ENCODE measurements at places on chromosomes 3 and 15.

DNA sequence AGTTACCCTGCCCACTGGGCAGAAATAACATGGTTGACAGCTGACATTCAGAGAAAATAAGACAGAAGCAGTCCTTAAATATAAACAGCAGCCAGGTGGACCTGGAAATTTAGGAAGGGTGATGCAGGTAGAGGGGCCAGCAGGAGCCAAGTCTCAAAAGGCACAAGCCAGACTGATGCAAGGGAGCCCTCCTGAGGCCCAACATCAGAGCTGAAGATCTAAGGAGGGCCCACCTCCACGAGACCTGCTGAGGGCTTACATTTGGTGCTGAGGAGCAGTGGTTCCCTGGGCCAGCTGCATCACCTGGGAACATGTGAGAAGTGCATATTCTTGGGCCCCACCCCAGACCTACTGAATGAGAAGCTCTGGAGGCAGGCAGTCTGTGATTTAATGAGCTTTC is 105.5 kb upstream of the TRIM42 start:
- DNase-seq, result no peak

DNA sequence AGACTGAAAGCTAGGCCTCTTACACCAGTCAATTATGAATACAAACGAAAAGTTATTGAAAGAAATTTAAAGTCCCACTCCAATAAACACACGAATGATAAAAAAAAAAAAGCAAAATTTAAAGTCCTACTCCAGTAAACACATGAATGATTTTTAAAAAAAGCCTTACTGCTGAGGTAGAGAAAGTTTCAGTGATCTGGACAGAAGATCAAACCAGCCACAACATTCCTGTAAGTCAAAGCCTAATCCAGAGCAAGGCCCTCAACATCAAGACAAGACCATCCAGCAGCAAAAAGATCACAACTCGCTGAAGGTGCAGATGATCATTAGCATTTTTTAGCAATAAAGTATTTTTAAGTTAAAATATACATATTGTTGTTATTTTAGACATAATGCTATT is 95.6 kb upstream of the LIPC start:
- no peak for DNase-seq

- DNase-seq, result no peak
These were observed 22.1 kb downstream of the CDIN1 start for GRCh38 chr15:36601497-36601932.

DNA sequence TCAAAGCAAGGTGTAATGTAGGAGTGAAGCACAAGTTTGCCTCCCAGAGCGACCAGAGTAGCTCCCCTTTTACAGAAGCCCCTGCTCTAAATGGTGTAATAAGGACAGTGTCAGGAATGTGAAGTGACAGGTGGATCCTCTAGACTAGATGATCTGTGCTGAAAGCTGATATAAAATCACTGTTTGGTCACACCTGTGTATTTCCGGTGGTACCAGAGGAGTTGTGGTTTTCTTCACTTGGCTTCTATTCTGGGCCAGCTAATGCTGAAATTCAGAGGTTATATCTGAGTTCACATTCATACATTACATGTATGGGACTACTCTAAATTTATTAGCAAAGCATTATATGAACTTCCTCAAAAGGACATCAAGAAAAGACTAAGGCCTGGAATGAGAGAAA is 117.4 kb downstream of the IL1RAP start:
- DNase-seq, result no peak

- no peak for DNase-seq
These were observed at the start of gene P2RY12 for GRCh38 chr3:151384741-151385174. Gene P2RY12 (minus strand): TSS chr3:151384753. CDS start chr3:151338845, 45,908 bp downstream.

- DNase-seq, result no peak
These were observed 463.5 kb downstream of the FOXP1 start for GRCh38 chr3:71120012-71120411.

GRCh38 chr15:95247071-95247984 is 1016.0 kb downstream of the MCTP2 start:
- DNase-seq, result no peak

GRCh38 chr3:112247900-112248299 is 46.1 kb downstream of the SLC9C1 start:
- DNase-seq, result no peak

DNA sequence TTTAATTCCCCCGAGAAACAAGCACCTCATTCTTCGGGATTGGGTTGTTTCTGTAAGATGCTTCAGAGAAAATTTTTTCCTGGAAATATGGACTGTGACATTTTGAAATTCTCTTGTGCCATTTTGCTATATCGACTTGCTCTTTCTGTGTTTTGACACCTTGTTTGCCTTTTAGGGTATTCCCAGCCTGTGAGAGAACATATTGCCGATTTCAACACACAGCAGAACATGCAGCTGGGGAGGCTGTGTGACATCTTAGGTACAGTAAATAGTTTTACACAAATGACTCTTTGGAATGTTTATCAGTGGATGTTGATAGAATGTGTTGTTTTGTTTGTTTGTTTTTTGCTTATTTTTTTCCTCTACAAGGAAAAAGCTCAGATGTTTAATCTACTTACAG is 130.2 kb downstream of the IQCH start:
- DNase-seq, result no peak

- DNase-seq, result no peak
These were observed 27.8 kb downstream of the DPH3 start for GRCh38 chr3:16236856-16237393.

DNA sequence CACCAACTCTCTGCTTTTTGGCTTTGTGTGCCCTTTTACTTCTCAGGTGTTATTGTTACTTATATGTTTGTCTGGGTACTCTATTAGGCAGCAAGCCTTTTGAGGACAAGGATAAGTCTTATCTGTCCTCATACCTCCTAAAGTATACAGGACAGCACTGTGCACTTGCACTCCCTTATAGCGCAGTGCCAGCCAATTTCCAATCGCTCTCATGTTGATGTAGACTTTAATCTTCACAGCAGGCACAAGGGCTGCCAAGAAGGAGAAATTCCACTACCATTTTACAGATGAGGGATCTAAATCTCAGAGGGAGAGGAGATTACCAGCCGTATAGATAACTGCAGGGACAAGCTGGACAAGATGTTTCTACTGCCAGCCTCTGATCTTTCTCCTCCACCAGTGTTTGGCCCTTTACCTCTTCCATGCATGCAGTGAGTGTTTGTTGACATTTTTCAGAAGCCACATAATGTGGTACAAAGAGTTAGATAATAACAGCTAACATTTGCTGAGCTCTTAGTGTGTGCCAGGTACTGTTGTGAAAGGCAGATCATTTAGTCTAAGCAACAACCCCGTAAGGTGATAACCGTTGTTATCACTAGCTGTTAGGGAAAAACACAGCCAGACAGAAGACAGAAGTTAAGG is 30.1 kb downstream of the SST start:
- no peak for DNase-seq

DNA sequence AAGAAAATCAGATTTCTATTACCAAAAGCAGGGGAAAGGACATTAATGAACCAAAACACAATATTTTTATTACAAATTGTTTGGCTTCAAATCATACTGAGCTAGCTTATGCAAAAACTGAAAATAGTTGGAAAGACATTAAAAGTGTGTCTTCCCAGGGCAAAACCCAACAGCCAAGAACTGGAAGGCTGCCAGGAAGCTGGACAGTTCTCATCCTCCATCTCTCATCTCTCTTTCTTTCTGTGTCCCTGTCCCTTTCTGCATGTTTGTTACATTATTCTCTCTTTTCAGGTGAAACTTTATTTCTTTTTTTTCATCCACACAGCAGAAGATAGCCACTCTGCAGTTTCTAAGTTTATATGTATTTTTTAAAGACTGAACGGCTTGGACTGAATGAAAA is 41.1 kb upstream of the SNTN start:
- no peak for DNase-seq

DNA sequence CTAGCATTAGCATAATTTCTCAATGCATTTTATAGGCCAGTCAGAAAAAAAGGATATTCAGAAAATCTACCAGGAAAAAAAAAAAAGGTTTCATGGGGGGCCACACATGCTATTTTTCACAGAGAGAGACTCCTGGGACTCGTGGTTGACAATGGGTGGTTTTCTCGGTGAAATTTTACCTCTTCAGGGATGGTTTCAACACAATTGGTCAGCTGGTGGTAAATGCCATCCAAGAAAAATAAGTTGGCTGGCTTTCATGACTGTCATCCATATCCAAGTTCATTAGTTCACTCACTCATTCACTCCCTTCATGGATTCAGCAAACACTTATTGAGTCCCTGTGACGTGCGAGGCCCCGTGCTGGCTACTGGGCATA is 217.3 kb downstream of the SHQ1 start:
- DNase-seq, result no peak

GRCh38 chr15:41779662-41780157 is 5.4 kb downstream of the MAPKBP1 start:
- DNase-seq, result no peak

DNA sequence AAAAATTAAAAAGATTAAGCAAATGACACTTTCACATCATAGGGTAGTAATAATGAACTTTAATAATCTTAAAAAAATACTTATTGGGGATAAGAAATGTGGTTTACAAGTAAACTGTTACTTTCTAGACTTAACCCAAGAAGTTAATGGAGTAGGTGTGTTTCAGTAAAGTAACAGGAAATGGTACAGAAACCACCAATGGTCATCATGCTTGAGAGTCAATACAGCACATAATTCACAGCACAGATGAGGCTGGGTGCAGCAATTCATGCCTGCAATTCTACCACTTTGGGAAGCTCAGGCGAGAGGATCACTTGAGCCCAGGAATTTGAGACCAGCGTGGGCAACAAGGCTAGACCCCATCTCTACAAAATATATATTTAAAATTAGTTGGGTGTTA is 11.5 kb upstream of the USP50 start:
- no peak for DNase-seq

GRCh38 chr15:36029606-36030210 is 483.7 kb upstream of the DPH6 start:
- no peak for DNase-seq

DNA sequence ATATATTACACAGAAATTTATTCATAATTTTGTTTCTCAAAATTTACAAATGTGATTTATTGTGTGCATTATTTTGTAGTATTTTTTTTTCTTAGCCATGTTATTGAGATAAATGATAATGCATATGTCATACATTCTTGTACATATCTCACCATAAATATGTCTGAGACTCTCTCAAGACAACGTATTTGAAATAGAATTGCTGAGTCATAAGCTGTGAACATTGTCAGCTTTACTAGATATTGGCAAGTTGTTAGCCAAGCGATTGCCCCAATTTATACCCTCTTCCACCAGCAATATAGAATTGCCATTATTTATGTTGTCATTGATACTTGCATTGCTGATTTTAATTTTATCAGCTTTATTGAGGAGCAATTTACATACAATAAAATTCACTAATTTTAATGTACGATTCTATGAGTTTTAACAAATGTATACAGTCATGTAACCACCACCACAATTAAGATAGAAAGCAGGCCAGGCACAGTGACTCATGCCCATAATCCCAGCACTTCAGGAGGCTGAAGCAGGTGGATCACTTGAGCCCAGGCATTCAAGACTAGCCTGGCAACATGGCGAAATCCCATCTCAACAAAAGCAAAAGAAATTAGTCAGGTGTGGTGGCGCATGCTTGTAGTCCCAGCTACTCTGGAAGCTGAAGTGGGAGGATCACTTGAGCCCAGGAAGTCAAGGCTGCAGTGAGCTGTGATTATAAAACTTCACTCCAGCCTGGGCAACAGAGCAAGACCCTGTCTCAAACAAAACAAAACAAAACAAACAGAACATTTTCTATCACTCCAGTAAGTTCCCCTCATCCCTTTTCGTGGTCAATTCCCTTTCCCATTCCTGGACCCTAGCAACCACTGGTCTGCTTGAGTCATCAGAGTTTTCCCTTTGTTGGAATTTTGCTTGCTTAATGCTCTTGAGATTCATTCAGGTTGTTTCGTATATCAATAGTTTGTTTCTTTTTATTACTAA is 373.1 kb downstream of the MFSD1 start:
- DNase-seq, result no peak

- no peak for DNase-seq
These were observed 250.5 kb upstream of the RORA start for GRCh38 chr15:61479613-61480012.

DNA sequence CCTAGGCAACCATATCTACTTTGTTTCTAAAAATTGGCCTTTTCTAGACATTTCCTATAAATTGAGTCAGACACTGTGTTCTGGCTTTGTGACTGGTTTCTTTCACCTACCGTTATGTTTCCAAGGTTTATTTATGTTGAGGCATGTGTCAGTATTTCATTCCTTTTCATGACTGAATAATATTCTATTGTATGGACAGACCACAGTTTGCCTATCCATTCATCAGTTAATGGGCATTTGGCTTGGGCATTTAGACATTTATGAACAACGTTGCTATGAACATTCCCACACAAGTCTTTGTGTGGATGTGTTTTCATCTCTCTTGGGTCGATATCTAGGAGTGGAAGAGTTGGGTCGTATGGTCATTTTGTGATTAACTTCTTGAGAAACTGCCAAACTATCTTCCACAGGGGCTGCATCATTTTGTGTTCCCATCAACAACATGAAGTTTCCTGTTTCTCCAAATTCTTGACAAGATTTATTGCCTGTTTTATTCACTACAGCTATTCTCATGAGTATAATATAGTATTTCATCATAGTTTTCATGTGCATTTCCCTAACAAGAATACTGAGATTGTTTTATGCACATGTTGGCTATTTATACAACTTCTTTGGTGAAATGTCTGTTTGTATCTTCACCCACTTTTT is 3.5 kb upstream of the EFCC1 start:
- no peak for DNase-seq

DNA sequence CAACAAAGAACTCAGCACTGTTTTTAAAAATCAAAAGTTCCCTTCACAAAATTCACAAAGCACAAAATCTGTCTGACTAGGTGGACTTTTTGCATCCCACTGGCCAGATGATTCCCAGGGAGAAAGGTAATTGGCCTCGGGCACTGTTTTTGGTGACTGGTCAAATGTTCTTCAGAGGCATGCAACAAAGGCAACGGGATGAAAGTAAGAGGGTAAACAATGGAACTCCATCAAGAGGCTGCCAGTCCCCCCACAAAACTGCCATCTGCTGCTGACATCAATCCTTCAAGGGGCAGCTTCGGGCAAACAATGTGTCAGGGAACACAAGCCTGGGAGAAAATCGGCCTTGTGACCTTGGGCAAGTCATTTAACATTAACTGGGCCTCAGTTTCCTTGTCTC is 3.3 kb downstream of the SRGAP3 start:
- no peak for DNase-seq

DNA sequence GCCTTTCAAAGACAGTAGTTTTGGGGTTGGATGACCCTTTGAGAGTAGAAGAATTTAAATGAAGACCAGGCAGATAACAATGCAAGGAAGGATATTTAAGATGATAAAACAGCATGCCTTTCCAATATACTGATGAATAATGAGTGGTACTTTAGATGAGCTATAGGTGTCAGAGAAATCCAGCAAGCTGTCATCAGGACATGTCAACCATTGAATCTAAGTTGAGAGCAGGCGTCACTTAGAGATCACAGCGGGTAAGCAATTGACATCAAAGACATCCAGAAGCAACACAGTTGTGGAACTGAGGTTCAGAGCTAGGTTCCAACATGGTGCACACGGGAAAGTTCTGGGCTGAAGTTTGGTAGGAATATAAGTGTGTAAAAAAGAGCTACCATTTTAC is 25.0 kb downstream of the CCDC54 start:
- no peak for DNase-seq

DNA sequence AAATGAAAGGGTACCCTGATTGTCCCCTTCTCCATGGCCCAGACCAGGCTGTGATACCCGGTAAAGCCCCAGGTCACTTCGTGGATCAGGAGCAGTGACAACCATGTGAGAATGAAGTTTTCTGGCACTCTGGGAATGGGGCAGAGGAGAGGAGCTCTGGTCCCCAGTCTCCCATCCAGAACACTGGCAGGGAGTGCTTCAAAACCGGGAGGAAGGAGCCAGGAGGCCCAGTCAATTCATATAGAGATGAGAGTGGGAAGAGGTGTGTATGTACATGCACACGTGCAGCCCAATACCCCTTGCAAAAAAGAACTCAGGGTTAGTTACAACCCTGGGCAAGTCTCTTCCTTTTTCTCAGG is 101.4 kb upstream of the TLE3 start:
- no peak for DNase-seq

All from activated CD8-positive, alpha-beta memory T cell treated with anti-CD3 and anti-CD28 coated beads for 1 hour (primary cell).